ENCODE measurements at places on chromosomes 1 and 21.

GRCh38 chr1:28147264-28148094 is 29.0 kb downstream of the PTAFR start:
- DNase-seq: no peak

DNA sequence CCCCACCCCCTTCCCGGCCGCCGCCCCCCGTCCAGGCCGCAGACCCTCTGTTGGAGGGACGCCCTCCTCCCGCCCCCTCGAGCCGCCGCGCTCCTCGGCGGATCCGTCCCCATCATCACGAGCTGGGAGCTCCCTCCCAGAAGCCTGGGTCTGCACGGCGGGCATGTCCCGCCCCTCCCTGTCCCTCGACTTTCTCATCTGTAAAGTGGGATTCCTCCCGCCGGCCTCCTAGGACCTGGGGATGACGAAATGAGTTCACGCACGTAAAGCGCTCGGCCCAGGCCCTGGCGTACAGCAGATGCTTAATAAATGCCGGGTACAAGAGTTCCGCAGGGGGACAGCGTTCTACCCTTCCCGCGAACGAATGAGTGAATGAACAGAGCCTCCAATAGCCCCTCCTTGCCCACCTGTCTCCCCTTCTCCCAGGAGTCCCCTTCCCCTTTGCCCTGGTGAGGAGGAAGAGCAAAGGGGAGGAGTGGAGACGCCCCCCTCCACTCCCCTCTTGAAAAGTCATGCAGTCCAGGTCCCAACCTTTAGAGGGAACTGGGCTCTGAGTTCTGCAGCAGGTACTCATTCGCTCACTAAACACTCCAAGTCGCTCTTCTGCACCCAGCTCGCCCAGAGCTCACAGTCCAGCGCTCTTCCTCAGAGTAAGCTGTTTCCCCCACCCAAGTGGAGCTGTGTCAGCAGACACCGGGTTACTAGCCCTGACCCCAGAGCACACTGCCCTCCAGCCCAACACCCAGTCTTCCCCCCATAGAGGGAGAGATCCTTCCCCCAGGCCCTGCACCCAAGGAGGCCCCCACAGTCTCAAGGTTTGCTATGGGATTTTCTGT is 16.8 kb downstream of the RAP1GAP start:
- DNase-seq: no peak

DNA sequence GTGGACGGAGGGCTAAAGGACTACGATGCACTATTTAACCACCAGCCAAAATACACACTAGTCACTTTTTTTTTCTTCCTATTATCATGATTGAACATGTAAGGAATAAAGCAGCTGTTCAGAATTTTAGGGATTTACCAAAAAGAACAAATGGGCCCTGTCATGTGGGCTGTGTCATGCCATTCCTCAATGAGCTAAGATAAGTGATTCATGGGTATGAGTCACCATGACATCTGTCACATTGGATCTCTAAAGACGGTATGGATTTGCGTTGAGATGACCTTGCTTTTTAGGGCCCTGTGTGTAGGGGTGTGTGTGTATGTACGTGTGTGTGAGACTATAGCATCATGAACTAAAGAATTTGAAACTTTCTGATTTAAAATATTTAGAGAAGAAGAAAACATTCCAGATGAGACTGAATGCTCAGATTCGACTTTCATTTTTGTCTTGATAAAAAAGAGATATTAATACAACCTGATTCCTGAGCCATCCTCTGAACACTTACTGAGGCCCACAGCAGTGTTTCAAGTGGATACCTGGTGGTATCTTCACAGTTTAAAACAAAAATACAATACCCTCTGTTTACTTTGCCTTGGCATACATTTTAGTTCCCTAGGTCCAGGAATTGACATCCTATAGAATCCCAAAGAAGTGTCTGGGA is 246.1 kb upstream of the DUSP10 start:
- DNase-seq: no peak

DNA sequence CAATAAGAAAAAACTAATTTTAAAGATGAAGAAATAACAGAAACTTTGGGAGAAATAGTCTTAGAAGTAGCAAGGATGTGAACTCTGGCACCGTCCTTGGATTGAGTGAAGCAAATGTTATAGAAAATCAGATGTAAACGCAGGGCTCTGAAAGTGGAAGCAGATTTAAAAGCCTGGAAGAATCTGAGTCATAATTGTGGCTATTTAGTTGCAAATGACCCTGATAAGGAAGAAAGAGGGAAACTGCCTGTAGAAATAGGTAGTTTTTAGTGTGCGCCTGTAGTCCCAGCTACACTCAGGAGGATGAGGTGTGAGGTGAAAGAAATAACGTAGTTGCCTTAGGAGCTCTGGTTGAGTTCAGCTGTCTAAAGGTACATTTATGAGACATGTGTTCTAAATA is 101.0 kb downstream of the NGF start:
- DNase-seq: no peak

DNA sequence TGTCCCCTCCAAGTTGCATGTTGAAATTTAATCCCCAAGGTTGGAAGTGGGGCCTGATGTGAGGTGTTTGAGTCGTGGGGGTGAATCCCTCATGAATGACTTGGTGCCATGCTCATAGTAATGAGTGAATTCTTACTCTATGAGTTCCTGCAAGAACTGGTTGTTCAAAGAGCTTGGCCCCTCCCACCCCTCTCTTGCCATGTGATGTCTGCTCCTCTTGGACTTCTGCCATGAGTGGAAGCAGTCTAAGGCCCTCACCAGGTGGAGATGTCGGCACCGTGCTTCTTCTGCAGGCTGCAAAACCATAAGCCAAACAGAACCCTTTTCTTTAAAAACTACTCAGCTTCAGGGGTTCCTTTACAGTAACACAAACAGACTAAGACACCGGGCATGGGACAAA is 14.3 kb downstream of the G0S2 start:
- DNase-seq: no peak

DNA sequence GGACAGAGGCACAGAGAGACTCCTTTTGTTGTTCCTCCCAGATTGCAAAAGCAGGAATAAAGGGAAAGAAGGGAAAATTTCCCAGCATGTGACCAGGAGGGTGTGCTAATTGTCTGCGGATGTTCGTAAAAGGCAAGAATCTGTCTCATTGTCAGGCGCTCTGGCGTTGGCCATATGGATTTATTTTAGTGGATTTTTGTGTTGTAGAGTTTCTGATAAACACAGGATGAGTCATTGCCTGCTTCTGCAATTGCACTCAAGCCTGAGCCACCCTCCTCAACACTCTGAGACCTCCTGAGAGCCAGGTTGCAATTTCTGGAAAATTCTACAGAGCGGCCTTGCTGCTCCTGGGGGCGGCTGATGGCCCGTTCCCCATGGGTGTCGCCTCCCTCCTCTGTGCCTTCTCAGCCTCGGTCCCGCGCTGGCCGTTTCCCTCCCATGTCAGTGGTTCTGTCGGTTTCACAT is 227.7 kb downstream of the KAZN start:
- no peak for DNase-seq

- DNase-seq: no peak
Observed at GRCh38 chr21:41825216-41825615, 53.9 kb downstream of the PRDM15 start.

GRCh38 chr1:58896246-58897183 is 112.7 kb upstream of the JUN start:
- DNase-seq: no peak

- peak; percentile 31 for DNase-seq
Observed at GRCh38 chr1:50423670-50424000, 392 bp upstream of the DMRTA2 start.

DNA sequence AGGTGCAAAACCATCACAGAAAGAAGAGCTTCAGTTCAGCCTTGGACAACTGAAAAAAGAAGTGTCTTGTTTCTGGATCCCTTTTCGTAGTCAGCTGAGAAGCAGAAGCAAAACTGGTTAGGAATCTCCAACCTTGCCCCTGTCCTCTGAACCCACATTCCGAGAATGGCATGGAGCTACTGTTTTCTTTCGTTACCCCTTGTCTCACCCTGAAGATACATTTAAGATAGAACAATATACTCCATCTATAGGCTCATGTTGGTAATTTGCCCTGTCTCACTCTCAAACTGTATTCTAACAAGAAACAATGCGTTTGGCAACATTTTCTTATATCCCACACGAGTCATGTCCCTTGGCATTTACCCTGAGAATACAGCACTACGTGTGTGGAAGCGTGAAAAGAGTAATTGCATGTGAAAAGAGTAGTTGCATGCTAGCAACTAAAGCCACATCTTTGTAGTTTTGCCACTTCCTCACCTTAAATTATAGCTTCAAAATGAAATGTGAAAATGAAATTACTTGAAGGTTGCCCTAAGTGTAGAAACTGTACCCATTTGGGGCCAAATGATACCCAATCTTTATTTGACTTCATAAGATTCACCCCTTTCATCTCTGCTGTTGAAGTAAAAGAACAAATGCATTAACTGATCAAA is 5.3 kb downstream of the SLAMF7 start:
- no peak for DNase-seq

DNA sequence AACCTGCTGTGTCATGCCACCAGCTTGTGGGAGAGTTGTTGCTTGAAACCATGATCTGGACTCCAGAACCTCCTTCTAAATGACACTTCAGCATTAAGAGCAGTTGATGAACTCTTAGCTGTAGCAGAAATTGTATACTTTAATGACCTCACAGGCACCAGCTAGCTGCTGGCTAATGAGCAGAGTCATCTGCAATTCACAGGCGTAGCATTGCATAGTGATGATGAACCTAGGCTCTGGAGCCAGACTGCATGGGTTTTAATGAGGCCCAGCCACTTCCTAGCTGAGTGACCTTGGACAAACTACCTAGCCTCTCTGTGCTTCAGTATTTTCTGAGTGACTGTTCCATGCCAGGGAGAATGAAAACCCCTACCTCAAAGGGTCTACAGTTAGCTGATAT is 407.1 kb downstream of the LMO4 start:
- no peak for DNase-seq

DNA sequence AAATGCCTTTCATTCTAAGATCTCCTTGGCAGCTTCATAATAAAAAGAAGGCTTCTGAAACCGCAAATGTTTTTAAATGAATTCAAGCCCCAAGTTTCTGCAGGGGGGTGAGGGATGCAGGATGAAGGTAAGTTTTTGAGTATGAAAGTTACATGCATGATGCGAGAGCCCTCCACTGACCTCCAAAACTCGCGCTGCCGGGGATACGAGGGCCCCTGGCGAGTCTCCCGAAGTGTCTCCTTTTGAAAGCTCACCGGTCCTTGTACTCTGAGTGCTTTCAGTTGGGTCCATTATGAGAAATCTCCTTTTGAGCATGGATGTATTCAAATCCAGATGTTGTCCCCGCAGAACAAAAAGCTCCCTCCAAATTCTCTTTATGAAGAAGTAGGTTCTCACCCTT is 18.9 kb upstream of the ZC3H12A start:
- DNase-seq: no peak

DNA sequence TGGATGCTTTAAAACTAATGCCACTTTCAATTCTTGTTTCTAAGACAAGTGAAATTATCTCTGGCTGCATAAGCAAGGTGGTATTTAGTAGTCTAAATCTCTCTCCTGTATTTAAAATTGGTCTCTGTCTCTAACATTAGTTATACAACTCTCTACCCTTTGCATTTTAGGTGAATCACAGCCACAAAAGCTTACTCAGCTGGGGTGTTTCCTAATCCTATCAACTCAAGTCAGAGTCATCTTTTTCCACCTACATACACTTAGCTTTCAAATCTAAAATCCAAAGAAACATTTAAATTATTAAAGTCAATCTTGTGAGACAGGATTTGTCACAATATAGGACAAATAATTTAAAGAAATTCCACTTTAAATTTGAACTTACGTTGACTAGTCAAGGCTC is 255.1 kb upstream of the CXADR start:
- no peak for DNase-seq

GRCh38 chr21:23101111-23101510 is 2102.9 kb downstream of the NCAM2 start:
- no peak for DNase-seq

DNA sequence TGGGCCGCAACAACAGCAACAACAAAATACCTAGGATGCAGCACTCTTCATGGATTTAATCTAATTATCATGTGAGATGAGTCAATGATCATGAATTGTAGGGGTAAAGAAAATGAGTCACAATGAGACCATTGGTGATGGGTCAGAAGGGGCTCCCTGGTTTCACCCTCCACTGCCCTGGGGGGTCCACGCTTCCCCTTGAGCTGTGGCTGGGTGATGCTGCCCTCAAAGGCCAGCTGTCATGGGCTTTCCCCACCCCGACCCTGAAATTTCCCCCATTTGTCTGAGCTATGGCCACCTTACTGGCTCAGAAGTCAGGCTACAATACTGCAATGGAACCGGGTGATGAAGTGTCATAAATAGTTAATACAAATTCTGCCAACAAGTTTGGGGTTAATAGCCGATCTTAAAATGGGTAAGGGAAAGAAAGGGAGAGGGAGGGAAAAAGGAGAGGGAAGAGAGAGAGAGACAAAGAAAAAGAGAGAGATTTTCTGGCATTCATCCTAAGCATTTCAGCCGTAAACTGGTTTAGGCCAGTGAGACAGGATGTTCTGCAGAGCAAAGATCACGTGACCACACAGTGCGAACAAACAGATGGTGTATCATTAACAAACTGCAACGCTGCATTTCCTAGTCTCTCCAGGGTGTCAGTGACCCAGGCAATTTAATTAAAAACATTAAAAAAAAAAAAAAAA is 143.4 kb upstream of the ERRFI1 start:
- no peak for DNase-seq

GRCh38 chr1:23699280-23700179 is 7.9 kb downstream of the RPL11 start:
- no peak for DNase-seq

DNA sequence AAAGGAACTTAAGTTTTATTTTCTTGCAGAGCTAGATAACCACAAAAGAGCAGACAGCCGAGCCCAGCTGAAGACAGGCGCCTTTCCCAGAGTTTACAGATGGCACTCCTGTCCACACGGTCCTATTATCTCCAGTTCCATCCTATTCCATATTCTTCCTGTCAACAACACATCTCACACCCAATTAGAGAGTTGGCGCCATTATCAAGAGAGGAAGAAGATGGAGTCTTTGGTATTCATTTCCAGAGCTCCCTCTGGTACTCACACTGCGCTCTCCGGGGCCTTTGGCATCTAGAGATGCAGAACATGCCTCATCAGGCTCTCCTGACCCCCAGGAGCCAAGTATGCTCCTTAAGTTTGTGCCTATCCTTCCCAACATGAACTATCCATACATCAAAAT is 43.3 kb upstream of the SIPA1L2 start:
- DNase-seq: no peak

GRCh38 chr1:41014871-41015270 is 6.7 kb downstream of the SLFNL1 start:
- no peak for DNase-seq

- DNase-seq: no peak
Observed at GRCh38 chr1:57340334-57341070, 83.4 kb downstream of the DAB1 start.

GRCh38 chr1:219304227-219305226 is 130.8 kb downstream of the LYPLAL1 start:
- no peak for DNase-seq

DNA sequence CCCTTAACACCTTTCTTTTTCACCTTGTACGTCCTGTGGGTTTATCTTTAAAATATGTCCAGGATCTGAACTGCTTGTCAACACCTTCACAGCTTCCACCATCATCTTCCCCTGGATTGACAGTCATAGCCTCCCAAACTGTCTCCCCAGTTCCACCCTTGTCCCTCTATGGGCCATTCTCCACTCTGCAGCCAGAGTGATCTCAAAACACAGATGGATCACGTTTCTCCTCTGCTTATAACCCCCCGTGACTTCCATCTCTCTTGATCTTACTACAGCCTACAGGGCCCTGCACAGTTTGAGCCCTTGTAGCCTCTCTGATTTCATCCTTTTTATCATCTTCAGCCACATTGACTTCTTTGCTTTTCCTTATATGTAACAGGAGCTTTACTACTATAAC is 4.3 kb downstream of the INSRR start:
- DNase-seq: no peak

GRCh38 chr1:27021354-27022031 is 8.8 kb upstream of the TENT5B start:
- DNase-seq: no peak

- DNase-seq: no peak
Observed at GRCh38 chr1:43958351-43959255, 11.2 kb upstream of the DPH2 start.
